ENCODE measurements at places on chromosomes 5 and 9.

GRCh38 chr5:148063861-148064260, at the start of gene SPINK5:
Gene SPINK5 (plus strand): TSS chr5:148063980. CDS start chr5:148064045, 65 bp downstream.
- no peak for DNase-seq

GRCh38 chr9:78280982-78281668, 15.8 kb upstream of the PSAT1 start:
- peak; percentile 94 for DNase-seq

DNA sequence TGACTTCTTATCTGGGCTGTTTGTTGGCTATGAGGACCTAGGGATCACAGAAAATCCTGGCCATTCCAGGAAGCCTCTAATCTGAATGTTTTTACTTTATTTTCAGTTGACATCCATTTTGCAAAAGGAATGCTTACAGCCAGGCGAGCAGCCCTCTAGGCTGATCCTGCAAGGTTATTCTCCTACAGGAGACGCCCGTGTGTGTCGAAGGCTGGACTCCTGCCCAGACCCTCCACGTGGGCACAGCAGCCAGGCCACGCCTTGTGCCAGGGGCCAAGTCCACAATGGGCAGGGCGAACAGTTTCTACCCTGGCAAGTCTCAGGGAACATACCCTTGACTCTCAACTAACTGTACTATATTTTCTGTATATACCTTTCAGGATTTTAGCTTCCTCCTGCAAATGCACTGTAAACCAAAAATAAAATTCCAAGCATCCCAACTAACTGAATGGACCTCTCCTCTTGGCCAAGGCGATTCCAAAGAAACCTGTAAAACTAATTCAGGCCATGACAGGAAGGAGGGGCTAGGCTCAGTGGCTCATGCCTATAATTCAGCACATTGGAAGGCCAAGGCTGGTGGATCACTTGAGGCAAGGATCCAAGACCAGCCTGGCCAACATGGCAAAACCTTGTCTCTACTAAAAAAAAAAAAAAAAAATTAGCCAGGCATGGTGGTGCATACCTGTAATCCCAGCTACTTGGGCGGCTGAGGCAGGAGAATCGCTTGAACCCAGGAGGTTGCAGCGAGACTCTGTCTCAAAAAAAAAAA, 5.7 kb downstream of the CMBL start:
- DNase-seq = no peak

- no peak for DNase-seq
Measured at GRCh38 chr5:150024346-150024984, 23.9 kb downstream of the HMGXB3 start.

GRCh38 chr5:2732850-2733249, 18.6 kb downstream of the IRX2 start:
- no peak for DNase-seq

DNA sequence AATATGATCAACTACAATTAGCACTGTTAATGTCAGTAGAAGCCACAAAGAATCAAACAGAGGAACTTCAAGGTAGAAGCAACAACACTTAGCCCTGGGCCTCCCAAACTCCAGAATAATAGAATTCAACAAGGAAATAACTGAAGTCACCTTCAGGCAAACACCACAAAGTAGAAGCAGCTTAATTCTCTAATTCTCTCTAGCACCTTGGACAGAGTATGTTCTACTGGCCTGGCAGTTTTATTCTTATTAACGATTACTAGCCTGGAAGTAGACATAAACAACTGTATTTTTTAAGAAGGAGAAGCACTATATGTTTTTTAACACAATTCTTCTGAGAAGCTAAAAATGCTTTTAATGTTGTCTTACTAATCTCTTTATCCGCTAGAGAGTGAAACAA, 911.9 kb downstream of the DTWD2 start:
- no peak for DNase-seq

GRCh38 chr9:112112519-112112918, 62.6 kb downstream of the SUSD1 start:
- peak; percentile 29 for DNase-seq

GRCh38 chr9:15889555-15889954, 336.7 kb downstream of the CCDC171 start:
- DNase-seq = no peak

GRCh38 chr9:136847826-136848392, 1.3 kb upstream of the PHPT1 start:
- DNase-seq = peak; percentile 68

DNA sequence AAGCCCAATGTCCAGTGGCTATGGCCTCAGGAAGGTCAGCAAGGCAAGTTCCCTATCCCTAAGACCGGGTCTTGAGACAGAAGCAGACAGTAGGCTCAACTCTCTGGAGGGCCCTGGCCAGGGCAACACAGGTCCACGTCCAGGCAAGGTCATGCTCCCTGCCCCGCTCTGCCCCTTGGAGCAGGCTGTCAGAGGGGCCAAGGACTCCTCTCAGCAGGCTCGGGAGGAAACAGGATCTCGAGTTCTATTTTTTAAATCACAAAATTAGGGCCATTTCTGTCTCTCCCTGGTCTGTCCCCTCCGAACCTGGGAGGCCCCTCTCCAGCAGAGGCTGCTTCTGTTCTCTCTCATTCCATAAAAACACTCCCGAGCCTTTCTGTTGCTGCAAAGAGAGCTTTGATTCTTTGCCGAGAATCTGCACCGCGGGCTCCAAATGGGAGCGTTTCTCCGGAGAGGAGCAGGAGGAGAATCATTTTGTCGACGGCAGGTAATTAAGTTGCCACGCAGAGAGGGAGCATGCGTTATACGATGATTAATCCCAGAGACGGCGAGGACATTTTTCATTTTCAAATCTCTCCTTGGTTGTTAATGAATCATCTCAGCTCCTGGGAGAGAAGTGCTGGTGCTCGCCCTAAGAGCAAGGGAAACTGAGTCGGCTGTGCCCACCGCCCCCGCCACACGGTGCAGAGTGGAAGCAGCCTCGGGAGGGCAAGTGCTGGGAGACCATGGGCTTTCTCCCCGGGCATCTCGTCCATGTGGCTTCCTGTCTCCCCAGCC, 24.5 kb upstream of the FCN1 start:
- no peak for DNase-seq
